ENCODE measurements at places on chromosomes 5 and 9.

DNA sequence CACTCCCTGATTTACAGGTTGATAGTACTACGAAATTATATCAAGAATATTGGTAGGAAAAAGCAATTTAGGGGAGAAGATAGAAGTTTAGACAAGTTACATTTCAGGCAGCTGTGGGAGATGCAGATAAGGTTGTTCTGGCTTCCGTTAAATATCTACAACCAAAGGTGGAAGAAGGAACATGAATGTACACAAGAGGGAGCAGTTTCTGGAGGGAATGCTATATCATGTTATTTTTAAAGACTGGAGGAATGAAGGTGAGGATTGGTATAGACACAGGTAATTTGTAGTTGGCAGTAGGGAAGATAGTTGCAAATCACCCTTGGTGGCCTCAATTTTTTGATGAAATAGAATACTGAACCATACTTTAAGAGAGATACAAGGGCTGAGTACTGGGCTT lies 187.3 kb upstream of the NMUR2 start:
- no peak for DNase-seq

- peak; percentile 2 for DNase-seq
Measured at GRCh38 chr5:77518304-77518703, 26.2 kb upstream of the WDR41 start.

DNA sequence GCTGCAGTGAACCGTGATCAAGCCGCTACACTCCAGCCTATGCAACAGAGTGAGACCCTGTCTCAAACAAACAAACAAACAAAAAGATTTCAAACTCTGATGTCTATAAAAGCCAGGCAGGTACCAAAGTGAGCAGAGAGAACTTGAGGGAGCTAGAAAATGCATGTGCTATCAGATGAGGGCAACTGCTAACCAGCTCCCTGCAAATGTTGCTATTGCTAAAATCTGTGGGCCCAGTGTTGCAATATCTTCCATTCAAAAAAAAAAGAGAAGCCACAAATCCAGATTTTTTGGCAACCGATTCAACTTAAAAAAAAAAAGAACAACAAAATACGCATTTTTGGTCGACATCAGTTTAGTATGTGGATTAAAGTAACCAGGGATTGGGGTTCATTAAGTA lies 5.5 kb downstream of the UBE2D2 start:
- no peak for DNase-seq

DNA sequence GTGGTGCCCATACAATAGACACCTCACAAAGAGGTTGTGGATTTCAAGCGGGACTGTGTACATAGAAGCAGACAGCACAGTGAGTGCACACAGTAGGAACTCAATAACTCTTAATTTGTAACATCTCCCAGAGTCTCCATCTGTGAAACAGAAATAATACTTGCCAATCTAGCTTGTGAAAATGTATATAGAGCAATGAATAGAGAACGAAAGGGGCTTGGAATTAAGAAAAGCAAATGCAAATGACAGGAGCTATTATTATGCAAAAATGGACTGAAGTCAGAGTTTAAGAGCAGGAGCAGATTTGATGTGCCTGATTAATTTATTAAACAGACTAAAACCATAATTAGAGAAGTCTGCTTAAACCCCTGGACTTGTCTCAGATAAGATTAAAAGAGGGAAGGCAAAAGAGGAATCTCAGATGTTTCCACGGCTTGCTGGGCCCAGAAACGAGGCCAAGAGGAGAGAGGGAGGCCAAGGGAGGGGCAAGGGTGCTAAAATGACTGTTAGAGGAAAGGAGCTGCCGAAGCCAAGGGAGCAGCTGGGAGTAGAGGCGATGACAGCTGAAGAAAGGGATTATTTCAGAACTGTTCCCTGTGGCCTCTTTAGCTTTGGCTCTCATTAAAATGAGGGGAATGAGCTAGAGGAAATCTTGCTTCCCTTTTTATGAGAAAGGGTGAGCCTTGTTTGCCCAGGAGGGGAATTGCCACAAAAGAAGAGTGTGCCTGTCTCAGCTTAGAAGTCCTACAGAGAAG lies 72.1 kb downstream of the FEM1C start:
- DNase-seq = no peak

DNA sequence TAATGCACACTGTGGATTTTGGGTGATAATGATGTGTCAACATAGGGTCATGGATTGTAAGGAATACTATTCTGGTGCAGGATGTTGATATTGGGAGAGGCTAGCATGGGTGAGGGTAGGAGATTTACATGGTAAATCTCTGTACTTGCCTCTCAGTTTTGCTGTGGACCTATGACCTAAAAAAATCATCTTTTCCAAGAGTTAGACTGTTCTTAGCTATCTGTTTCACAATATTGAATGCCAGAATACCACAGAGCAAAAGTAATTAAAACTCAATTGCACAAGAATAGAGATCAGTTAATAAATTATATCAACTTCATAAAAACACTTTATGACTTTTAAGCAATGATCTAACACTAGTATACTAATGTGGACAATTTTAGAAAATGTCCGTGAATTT lies 651.6 kb downstream of the HTR1A start:
- peak; percentile 10 for DNase-seq

DNA sequence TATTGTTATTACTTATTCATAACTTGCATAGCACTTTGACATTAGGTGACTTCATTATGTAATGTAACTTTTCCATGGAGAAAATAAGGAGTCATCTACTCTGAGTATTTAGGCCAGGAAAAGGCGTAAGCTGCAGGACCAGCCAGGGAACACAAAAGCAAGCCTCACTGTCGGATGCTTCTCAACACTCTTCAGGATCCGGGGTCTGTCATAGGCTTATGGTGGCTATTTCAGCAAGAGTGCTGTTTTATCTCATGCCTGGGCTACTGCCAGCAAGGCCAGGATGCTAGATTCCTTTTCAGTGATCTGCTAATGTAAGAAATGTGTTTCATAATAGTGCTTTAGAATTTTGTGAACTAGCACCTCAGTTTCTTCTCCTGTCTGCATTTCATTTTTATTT lies 162.4 kb downstream of the CHSY3 start:
- peak; percentile 41 for DNase-seq

DNA sequence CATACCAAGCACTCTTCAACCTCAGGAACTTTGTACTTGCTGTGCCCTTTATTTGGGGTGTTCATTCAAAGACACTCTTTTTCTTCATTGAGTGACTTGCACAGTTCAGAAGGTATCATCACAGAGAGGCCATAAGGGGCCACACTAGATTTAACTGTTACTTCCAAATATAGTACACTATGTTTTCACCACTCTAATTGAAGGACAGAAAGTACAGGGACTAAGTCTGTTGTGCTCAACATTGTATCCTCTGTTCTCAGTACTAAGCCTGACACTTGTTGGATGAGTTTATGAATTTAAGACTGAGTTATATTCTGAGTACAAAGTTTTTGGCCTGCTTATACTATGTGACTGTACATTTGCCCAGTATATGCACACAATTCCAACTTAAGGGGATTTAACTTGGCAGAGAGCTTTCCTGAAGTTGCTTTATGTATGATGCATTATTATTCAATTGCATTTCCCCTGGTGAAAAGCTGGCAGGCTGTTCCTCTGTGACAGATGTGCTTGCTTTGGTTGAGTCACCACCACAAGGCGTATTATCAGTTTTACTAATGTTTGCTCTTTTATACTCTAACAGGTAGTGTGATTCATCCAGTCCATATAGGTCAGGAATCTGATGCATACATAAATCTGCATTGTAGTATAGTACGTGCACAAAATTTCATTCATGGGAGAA lies 714.8 kb downstream of the TLR4 start:
- DNase-seq = peak; percentile 0

- DNase-seq = no peak
Measured at GRCh38 chr5:122401976-122402725, 90.1 kb downstream of the SNCAIP start.

DNA sequence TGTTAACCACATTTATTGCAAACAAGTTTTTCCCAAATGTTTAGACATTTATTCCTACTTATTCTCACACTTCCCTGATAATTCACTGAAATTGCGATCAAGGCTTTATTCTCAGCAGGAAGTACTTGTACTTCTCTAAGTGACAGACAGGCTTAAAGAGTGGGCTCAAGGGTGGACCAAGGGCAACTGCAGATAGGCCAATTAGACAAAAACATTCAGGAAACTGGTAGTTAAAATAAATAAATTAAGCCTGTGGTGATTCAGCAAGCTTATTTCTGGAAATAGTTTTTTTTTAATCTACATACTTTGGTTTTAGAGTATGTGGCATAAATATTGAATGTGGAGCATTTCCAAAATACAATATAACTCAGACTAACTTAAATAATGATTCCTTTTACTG lies 136.1 kb downstream of the UGCG start:
- peak; percentile 37 for DNase-seq

GRCh38 chr9:104826079-104826775 lies 62.3 kb downstream of the NIPSNAP3B start:
- DNase-seq = no peak

GRCh38 chr5:163540696-163541095 lies 35.3 kb downstream of the MAT2B start:
- DNase-seq = no peak

DNA sequence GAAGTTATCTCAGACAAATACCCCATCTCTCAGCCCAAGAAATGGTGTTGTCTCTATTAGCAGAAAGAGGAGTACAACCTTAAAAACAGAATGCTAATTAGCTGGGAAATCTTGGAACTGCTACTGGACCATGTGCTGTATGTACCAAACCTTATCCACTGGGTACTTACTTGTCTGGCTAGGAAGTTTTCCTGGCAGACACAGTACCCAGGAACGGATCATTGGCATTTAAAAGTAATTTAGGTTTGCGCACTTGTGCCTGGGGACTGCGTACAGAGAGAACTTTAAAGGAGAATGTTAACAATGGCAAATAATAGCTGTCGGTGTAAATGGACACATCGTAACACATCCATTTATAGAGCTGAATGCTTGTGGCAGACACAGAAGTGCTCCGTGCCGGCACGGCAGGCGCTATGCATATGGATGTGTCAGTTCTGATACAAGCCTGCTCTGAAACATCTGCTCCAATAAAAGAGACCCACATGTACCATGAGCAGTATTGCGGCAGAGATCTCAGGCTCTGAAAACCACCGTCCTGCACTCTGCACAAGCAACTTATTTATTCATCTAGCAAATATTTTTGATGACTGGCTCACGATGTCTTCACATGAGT lies 290.6 kb upstream of the PANK3 start:
- no peak for DNase-seq

DNA sequence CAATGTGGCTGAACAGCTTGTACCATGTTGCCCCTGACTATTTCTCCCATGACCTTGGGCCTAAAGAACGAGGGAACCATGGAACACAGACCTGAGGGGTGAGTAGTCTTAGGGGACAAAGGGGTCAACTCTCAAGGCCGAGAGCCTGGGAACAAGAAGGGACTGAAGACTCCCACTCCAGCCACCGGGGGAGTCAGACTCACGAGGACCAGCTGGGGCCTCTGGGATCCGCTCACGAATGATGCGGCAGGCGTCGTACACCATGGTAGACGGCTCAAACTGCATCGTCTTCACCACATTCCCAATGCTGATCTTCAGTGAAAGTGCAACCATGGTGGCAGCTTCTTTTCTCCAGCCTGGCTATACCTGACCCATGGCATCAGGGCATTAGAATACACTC lies 6.6 kb downstream of the TLN1 start:
- DNase-seq = no peak

DNA sequence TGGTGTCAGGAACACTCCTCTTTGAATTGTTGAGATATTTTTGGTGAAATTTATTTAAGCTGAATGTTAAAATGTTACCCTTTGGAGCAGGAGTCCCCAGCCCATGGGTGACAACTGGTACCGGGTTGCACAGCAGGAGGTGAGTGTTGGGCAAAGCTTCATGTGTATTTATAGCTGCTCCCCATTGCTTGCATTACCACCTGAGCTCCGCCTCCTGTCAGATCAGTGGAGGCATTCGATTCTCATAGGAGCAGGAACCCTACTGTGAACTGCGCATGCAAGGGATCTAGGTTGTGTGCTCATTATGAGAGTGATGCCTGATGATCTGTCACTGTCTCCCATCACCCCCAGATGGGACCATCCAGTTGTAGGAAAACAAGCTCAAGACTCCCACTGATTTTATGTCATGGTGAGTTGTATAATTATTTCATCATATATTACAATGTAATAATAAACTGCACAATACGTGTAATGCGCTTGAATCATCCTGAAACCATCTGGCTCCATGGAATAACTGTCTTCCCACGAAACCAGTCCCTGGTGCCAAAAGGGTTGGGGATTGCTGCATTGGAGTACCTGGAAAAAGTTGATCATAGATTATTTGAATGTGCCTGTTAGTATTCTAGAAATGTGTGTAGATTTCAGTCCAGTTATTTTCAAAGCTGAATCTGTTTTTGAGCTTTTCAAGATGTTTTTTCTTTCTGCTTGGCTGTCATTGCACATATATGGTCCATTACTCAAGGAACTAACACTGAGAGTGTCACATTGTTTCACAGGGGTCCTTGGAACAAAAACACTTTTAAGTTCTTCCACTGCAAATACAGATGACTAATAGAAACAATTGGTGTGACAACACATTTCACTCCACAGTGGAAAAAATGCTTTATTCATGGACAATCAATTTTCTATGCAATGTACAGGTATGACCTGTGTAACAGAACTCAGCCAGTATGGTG lies 104.6 kb upstream of the TNFAIP8 start:
- DNase-seq = no peak

- no peak for DNase-seq
Measured at GRCh38 chr9:86629530-86629929, 275.3 kb upstream of the TUT7 start.

DNA sequence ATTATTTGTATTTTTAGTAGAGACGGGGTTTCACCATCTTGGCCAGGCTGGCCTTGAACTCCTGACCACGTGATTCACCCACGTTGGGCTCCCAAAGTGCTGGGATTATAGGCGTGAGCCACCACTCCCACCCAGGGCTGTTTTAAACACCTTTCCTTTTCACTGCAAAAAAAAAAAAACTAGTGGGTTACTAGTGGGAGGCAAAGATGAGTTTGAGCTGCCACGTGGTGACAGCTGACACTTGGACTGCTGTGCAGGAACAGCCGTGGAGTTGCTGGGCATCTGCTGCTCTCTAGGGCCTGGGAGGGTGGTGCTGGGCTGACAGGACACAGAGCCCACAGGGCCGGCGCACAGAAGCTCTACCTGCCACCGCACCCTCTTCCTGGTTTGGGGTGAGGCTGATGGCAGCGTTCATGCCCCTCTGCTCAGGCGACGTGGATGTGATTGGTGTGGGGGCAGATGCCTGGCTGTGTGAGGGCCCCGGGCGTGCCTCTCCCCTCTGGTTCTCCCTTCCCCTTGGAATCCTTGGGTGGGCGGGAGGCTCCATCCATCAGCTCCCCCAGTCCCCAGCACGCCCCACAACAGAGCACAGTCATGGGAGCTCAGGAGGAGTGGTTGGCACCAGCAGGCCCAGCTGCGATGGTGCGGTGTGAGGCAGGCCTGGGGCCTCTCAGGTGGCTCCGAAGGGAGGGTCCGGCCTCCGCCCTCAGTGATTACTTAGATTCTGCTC lies 16.9 kb downstream of the RABL6 start:
- DNase-seq = no peak

- DNase-seq = no peak
Measured at GRCh38 chr5:143037708-143038107, 267.5 kb downstream of the ARHGAP26 start.

GRCh38 chr9:120009856-120010255 lies 570.1 kb downstream of the CDK5RAP2 start:
- DNase-seq = no peak

Data from mesenchymal stem cell (in vitro differentiated cells and primary cell).